ENCODE measurements at places on chromosomes 5 and 9.
A peak's percentile ranks its signal among the peaks of the same experiment; 100 is the strongest.

DNA sequence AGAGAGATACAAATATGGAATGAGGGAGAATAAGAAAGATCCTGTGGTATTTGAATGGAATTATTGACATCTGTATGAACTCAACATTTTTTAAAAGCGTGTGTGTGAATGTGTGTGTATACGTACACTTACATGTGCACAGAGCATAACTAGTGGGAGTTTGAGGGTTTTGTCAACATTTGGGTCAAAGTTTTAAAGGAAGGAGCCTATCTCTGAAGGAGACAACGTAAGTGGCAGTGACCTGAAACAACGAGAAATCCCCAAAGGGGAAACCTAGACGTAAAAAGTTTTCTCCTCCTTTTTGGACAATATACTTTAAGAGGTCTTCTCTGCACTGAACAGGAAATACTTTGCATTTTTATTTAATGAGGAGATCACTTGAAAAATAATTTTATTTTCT is 40.2 kb upstream of the DTWD2 start:
- DNase-seq: no peak

GRCh38 chr9:135211524-135211890 is 124.0 kb downstream of the OLFM1 start:
- no peak for DNase-seq

- no peak for DNase-seq
Measured at GRCh38 chr9:130638284-130639123, 25.9 kb upstream of the PRDM12 start.

GRCh38 chr9:89187541-89187940 is 8.9 kb upstream of the SHC3 start:
- DNase-seq: no peak

GRCh38 chr9:95722141-95722540 is 153.3 kb upstream of the ERCC6L2 start:
- DNase-seq: no peak

DNA sequence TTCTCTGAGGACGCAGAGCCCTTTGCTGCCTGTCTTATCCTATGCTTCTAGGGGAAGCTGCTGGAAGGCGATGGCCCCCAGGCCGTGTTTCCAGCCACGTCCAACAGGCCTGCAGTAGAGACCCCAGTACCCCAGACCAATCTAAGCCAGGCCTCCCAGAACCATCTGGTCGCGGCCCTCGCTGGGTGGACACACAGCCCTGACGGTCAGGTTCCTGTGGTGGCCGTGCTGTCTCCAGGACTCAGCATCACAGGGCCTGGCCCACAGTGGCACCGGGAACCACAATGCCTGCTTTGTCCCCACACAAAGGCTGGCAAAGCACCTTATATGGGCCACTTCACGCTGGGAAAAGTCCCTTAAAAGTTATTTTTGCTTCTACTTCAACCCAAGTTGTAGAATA is 44.5 kb downstream of the SEMA4D start:
- DNase-seq: no peak

DNA sequence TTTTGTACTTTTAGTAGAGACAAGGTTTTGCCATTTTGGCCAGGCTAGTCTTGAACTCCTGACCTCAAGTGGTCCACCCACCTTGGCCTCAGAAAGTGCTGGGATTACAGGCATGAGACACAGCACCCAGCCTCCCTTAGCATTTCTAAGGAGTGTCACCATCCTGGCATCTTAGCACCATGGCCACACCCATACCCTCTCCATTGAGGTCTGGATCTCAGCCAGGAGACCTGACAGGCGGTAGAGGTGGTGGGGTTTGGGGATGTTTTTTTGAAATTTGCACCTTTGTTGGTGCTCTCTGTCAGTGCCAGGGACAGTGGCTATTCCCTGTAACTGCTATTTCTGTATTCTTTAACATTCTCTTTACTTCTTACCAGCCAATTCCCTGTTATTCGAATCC is 72.5 kb downstream of the TRIM36 start:
- no peak for DNase-seq

- no peak for DNase-seq
Measured at GRCh38 chr5:38736089-38736488, 109.7 kb upstream of the OSMR start.

GRCh38 chr5:73336366-73336765 is 112.2 kb downstream of the FOXD1 start:
- DNase-seq: no peak

DNA sequence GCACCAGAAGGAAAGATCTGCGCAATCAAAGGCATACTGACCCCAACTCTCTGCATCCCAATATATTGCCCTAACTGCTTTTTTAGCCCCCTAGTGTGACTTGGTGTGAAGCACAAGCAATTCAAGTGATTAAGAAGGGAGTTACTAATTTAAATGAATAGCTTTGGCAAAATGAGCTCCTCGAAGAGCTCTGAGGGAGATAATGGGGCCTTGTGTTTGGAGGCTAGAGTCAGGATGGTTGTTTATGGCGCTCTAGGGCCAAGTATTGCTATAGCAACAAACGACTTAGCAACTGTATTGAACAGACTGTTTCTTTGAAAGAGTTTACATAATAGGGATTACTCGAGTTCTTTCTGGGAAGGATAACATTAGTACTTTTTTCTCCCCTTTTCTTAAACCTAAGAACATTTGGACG is 11.5 kb upstream of the C5orf58 start:
- no peak for DNase-seq

- DNase-seq: no peak
Measured at GRCh38 chr9:36517131-36517530, 55.6 kb upstream of the MELK start.

GRCh38 chr9:129702589-129703520 is 37.4 kb downstream of the PRRX2 start:
- no peak for DNase-seq

- DNase-seq: peak; percentile 33
Measured at GRCh38 chr5:177382423-177383029, 1.7 kb upstream of the SLC34A1 start.

Data from activated naive CD8-positive, alpha-beta T cell treated with anti-CD3 and anti-CD28 coated beads for 36 hours (primary cell).